ENCODE measurements at places on chromosomes 13 and 19. TPM values are rescaled to one million over a fixed set of nuclear protein-coding genes. Genes with fewer than 3 reads are reported as not detected.

DNA sequence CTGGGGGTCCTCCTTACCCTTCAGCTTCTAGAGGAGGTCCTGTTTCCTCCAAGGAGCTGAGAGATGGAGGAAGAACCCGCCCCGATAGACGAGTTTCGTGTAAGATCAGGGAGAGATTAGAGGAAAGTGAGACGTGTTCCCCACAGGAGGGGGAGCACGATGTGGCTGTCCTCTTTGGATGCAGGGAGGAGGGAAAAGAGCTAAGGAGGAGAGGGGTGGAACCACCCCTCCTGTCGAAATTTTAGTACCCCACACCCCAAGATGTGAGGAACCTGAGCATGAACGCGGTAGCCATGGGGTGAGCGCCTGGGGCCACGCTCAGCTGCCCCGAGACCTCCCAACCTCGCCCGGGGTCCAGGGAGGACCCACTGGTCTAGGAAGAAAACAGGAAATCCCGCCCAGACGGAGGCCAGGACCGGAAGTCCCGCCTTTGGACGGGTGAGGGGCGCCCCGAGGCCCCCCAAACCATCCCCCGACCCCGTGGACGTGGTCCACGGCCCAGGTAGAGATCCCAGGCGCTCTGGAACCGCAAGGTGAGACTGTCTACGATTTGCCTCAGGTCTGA, 1.2 kb downstream of the AKT1S1 start:
- peak; percentile 93 for DNase-seq

GRCh38 chr19:18846862-18847548, 15.2 kb downstream of the UPF1 start:
- peak; percentile 99 for DNase-seq

- DNase-seq, result no peak
Measured at GRCh38 chr13:54573186-54573585, 1544.6 kb downstream of the OLFM4 start.

- DNase-seq, result no peak
Measured at GRCh38 chr13:41416276-41416675, 41.1 kb upstream of the RGCC start.

GRCh38 chr13:36131931-36132297, 732 bp upstream of the DCLK1 start:
- DNase-seq, result peak; percentile 90

DNA sequence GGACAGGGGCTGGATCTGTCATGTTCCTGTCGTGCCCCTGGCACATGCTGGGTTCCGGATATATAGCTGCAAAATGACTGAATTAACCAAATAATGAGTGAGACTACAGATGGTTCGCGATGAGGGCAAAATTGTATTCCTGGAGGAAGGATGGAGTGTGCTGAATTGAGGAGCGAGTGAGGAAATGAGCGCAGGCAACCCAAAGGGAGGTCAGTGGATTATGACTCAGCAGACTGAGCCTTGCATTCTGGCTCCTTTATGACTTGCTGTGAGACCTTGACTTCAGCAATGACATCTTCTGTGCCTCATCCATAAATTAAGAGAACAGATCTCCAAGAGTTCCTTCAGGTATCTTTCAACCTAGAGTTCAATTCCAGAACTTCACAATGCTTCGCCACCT, 115.0 kb upstream of the CLDN10 start:
- no peak for DNase-seq

DNA sequence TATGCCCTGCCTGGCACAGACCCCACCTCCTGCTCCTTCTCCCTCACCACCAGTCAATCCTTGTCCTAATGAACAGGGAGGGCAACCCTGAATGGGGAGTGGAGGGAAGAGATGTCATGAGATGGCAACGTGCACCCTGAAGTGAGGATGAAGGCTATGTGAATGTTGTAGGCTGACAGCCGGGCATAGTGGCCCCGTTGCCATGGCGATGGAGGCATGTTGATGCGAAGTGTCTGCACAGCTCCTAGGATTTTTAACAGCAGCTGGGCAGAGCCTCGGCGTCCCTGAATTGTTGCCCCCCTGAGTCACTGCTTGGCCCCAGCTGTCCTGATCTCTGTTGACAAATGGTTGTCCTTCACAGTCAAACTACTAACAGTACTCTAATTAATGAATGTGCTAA, 4.8 kb upstream of the ALOX5AP start:
- peak; percentile 19 for DNase-seq

GRCh38 chr13:29799041-29799440, 51.4 kb downstream of the UBL3 start:
- DNase-seq, result no peak

DNA sequence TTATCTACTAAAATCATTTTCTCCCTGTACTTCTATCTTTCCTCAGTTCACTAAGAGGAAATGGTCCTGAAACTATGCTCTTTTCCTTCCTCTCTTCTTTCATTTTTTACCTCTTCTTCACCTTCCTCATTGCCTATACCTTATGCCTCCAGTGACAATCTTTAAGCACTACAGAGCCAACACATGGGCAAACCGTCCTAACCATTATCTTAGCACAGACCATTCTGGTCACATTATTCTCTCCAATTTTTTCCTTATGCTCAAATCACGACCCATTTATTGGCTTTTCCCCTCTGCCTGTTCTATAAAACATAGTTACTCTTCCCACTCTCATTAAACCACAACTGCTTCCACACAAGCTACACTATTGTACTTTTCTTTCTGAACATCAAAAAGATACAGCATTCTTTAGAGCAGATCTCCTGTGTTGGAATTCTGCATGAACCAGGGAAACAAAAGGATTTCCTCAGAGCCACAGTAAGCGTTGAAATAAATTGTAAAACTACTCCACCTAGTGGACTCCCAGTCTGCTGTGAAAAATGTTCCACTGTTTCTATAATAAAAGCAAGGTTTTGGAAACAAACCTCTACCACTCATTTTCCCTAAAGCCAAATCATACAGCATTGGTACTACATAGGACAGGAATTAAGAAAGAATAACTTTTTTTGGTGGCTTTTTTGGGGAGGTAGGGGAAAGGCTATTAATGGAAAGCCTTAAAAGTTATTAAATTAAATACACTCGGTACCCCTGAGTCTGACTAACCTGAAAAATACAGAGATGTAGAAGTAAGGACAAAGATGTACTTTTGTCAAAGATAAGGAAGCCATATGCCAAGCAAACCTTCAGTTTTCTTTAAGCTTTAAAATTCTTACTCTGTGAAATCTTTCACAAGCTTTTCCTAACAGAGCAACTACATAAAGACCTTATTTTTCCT, 19.5 kb downstream of the NUFIP1 start:
- no peak for DNase-seq

The CRX gene
- not detected for total RNA-seq

The PDE4A gene
- total RNA-seq, result 5.1 TPM
